ENCODE measurements at places on chromosomes 5 and 9. TPM values are rescaled to one million over a fixed set of nuclear protein-coding genes. Genes with fewer than 3 reads are reported as not detected.

DNA sequence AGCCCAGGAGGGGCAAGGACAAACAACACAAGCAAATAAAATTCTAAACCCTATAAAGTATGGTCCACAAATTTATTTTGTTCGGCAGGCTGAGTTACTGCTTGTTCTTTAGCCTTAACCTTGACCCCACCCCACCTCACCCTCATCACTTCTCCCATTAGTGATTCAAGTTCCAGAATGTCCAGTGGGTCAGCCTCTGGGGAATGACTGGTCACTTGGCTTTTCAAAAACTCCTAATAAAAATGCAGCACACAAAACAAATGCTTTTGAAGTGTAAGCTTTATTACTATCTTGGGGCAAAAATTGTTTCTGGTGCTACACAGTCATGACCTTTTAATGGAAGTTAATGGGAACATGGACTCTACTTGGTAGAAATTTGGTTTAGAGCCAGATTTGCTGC lies 142.1 kb downstream of the MPDZ start:
- no peak overlapping the region for H3K4me3 ChIP-seq
- H3K36me3 ChIP-seq = no peaks in the 10 kb centered on the region
- DNase-seq = no peak
- no peak overlapping the region for H3K27ac ChIP-seq
- no peaks in the 10 kb centered on the region for H3K4me1 ChIP-seq
- no peaks in the 10 kb centered on the region for H3K27me3 ChIP-seq

- H3K27me3 ChIP-seq = no peaks in the 10 kb centered on the region
- H3K27ac ChIP-seq = no peak overlapping the region
- H3K4me1 ChIP-seq = peaks cover 10% of the 10 kb centered on the region
- DNase-seq = no peak
- no peak overlapping the region for H3K4me3 ChIP-seq
These were observed 13.9 kb downstream of the LRRC70 start for GRCh38 chr5:62592558-62592957.

DNA sequence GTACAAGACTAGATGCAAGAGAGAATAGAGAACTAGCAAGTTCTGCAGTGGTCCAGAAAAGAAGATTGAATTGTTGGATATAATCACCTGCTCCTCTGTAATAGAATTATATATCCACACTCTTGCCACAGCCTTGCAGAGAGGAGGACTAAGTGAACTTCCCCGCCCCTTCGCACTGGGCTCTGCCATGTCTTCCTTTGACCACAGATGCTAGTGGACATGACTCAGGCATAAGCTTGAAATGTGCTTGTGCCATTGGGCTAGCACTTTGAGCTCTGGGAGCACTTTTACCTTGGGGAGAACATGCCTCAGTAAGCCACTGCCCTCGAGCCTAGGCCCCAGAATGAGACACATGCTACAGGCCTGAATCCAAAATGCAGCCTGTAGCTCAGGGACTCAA lies 113.5 kb upstream of the RASA1 start:
- no peak overlapping the region for H3K4me3 ChIP-seq
- peaks cover 6% of the 10 kb centered on the region for H3K4me1 ChIP-seq
- H3K27ac ChIP-seq = no peak overlapping the region
- no peaks in the 10 kb centered on the region for H3K27me3 ChIP-seq
- DNase-seq = no peak

DNA sequence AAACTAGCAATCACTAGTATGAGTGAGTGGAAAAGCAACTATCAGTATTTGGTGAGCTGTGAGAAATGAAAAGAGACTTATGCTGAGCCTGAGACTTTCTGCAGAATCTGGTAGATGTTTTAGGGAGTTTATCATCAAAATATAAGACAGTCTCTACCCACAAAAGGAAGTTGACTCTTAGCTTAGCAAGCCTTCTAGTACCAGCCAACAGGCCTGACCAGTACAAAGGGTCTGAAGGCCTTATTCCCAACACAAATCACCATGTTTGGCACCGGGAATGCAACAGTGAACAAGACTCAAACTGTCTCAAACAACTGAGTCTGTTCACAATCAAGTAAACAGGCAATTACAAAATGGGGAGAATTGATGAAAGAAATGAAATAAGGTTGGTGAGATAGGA lies 244.4 kb downstream of the CWC27 start:
- H3K4me1 ChIP-seq = no peaks in the 10 kb centered on the region
- peaks cover 7% of the 10 kb centered on the region for H3K36me3 ChIP-seq
- no peak for DNase-seq
- no peaks in the 10 kb centered on the region for H3K27me3 ChIP-seq
- no peak overlapping the region for H3K4me3 ChIP-seq

The ANKRD18A gene
- 22.3 TPM for total RNA-seq

- no peak overlapping the region for H3K4me3 ChIP-seq
- peaks cover 4% of the 10 kb centered on the region for H3K27me3 ChIP-seq
- no peaks in the 10 kb centered on the region for H3K36me3 ChIP-seq
- no peak for DNase-seq
These were observed 652.0 kb downstream of the MTRR start for GRCh38 chr5:8520917-8521316.

DNA sequence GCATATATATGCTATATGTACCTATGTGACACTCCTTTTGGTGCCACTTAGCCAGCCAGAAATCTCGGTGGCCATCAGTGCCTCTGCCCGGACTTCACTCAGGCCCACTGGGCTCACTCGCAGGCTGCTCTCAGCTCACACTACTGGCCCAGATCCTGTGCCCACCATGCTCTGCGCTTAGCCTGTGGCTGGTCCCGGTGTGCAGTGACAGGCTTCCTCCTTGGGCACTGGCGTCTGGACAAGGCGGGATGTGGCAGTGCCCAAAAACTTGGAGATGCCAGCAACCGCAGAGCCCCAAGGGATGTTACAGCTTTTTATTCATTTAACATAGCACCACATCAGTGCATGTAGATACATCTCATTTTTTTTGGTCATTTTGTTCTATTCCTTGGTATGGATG lies 77.4 kb downstream of the NREP start:
- no peak overlapping the region for H3K4me3 ChIP-seq
- H3K27me3 ChIP-seq = peaks cover 24% of the 10 kb centered on the region
- no peak for DNase-seq
- H3K4me1 ChIP-seq = no peaks in the 10 kb centered on the region
- peaks cover 4% of the 10 kb centered on the region for H3K36me3 ChIP-seq

The SPATA9 gene
- total RNA-seq = not detected

DNA sequence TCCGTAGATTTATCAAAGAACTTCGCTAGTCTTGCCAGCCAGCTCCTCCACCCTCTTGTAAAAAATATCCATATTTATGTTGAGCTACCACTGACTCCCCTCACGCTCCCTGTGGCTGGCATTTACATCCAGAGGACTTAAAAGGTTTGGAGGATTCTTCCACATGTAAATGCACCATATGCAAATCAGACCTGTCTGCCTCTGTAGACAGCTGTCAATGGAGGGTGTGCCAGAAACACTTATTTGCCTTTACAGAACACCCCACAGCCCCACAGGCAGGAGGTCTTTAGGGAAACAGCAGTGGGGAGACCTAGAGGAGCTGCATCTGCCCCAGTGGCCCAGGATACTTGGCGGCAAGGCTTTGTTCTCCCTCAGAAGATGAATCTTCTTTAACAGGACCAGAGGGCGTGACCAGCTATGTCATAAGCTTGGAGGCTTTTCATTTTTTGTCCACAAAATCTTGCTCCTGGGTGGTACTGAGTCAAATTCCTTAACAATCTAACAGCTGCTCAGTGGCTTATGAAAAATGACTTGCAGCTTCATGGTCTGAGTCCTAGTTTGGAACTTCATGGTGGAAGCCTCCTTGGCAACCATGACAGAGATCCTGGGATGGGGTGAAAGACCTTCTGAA lies 535.8 kb downstream of the EBF1 start:
- no peaks in the 10 kb centered on the region for H3K27me3 ChIP-seq
- no peak overlapping the region for H3K4me3 ChIP-seq
- DNase-seq = no peak
- H3K4me1 ChIP-seq = no peaks in the 10 kb centered on the region

DNA sequence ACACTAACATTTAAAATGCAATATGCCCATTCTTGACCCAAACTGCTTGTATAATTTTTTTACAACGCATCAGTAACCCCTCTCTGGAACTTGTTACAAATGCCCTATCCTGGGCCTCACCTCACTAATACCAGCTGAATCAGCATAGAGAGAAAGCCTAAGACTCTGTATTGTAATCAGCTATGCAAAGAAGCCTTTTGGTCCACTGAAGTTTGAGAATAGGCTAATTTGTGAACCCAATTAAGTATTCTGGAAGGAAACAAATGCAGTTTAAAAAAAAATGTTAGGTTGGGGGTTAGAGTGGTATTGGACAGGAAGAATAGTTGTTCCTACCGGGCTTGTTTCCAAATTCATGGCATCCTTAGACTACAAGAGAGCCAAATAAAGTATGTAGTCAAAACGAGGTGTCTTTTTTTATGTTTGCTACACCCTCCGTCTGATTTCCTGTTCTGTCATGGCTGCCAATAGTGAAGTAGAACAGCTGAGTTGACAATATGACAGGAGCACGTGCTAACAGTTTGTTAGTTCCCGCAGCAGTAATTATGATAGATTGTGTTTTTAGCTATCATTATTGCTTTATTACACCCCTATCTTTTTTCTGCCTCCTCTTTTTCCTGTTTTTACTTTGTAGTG lies 1048.7 kb upstream of the NUDT12 start:
- no peak overlapping the region for H3K4me3 ChIP-seq
- DNase-seq = no peak
- H3K4me1 ChIP-seq = no peaks in the 10 kb centered on the region
- H3K27ac ChIP-seq = no peak overlapping the region
- H3K27me3 ChIP-seq = no peaks in the 10 kb centered on the region

The PRR16 gene
- total RNA-seq = not detected

The PLPPR1 gene
- not detected for total RNA-seq

GRCh38 chr5:7881816-7882215 lies 12.9 kb downstream of the MTRR start:
- H3K27me3 ChIP-seq = no peaks in the 10 kb centered on the region
- peaks cover 28% of the 10 kb centered on the region for H3K4me1 ChIP-seq
- peaks cover 17% of the 10 kb centered on the region for H3K36me3 ChIP-seq
- no peak overlapping the region for H3K4me3 ChIP-seq
- H3K27ac ChIP-seq = peak overlapping the region; percentile 89
- no peak for DNase-seq

DNA sequence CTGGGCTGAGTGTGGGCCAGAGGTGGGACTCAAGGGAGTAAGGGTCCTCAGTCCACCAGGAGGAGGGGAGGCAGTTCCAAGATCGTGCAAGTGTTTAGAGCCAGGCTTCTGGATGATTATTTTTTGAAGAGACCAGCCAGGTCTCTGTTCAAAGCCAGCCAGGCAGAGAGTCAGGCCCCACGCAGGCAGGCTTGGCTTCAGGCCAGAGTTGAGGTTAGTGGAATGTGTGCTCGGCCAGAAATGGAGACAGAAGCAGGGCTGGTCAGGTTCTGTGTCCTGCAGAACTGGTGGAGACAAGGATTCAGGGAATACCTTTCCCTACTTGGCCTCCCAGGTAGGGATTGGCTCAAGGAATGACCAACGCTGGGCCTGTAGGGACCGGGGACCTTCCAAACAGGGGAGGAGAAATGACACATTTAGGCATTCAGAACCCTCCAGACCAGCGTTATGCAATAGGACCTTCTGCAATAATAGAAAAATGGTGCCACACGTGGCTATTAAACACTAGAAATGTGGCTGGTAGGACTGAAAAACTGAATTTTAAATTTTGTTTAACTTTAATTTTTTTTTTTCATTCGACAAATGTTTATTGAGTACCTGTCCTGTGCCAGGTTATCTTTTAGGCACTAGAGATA lies 106.2 kb downstream of the CMYA5 start:
- no peaks in the 10 kb centered on the region for H3K27me3 ChIP-seq
- H3K36me3 ChIP-seq = no peaks in the 10 kb centered on the region
- no peak overlapping the region for H3K27ac ChIP-seq
- no peak overlapping the region for H3K4me3 ChIP-seq

DNA sequence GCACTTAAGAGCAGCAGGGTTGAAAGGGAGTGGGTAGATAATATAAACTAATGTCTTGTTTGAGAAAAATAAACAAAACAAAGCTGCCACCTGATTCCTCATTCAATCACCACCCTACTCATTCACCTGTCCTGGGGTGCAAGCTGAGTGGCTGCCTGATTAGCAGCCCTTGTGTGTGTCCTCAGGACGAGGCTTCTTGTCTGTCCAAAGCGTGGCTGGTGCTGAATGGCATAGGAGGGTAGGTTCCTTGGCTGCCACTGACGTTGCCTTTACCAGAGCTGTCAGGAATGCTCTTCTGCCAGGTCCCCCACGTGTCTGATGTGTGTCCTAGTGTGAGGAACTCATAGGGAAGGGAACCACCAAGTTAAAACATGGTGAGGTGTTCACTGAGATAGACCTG lies 146.6 kb upstream of the SLC24A2 start:
- peaks cover 2% of the 10 kb centered on the region for H3K36me3 ChIP-seq
- no peak overlapping the region for H3K27ac ChIP-seq
